ENCODE measurements at places on chromosomes 13 and 19.

GRCh38 chr13:80862456-80862855 lies 521.5 kb upstream of the SPRY2 start:
- DNase-seq = no peak

DNA sequence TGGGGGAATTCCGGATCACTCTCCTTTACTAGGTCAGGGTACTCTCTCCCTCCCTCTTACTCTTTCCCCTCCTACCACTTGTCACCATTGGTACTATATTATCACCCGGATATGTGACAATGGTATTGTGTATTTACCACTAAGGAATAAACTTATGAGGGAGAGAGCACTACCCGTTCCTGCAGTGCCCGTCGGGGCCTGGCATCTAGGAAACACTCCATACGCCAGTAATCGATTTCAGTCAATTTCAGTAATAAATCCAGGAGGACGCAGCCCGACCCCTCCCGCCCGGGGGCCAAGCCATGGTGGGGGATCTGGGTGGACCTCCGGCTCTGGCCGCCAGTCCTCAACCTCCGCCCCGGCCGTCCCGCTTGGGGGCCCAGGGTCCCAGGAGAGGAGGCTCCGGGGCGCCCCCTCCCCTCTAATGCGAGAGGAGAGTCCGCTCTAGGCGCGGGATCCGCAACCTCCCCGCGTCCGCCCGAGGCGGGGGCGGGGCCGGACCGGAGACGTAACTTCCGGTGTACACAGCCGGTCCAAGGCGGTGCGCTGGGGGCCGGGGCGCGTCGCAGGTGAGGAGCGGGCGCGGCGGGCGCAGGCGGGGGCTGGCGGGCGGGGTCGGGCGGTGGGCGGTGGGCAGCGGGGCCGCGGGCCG lies at the start of gene GARRE1:
Gene GARRE1 (plus strand): TSS at position 509 of the 652 bp plus-strand sequence. CDS start 45,920 bp downstream, outside the sequence.
- peak; percentile 77 for DNase-seq

DNA sequence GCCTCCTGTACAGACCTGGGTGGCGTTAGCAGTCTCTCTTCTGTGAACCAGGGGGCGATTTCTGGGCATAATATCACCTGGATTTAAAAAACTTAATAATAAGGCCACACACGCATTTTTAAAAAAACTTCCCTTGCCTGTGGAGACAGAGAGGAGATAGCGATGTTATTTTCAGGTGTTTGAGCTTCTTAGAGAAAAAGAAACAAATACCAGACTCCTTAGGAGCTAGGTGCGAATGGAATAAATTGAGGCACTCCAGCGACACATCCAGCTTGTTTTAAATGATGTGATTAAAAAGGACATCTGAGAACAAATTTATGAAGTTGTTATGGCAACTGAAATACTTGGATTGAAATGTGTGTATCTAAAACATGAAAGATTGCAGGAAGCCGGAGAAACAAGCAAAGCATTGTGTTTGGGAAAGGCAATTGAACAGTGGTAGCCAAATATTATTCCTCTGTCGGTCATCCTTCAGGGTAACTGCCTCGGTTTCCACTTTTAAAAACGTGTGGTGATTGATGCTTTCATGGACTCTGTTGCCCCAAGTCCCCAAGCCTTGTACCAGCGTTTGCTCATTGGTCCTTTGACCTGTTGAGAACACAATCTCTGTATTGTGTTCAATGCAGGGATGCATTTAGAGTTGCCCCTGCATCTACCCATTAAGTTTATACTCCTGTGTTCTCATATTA lies 158.7 kb downstream of the TM9SF2 start:
- no peak for DNase-seq

- DNase-seq = no peak
Measured at GRCh38 chr13:109369353-109370052, 416.9 kb downstream of the IRS2 start.

GRCh38 chr19:40893112-40893511 lies 11.1 kb upstream of the CYP2A7 start:
- no peak for DNase-seq

- no peak for DNase-seq
Measured at GRCh38 chr13:38582133-38582532, 104.7 kb upstream of the FREM2 start.

- no peak for DNase-seq
Measured at GRCh38 chr13:78659450-78659730, 435 bp upstream of the OBI1 start.

GRCh38 chr13:94704377-94705080 lies 7.8 kb downstream of the SOX21 start:
- no peak for DNase-seq

GRCh38 chr19:7067716-7068115 lies 1.8 kb upstream of the ZNF557 start:
- no peak for DNase-seq

DNA sequence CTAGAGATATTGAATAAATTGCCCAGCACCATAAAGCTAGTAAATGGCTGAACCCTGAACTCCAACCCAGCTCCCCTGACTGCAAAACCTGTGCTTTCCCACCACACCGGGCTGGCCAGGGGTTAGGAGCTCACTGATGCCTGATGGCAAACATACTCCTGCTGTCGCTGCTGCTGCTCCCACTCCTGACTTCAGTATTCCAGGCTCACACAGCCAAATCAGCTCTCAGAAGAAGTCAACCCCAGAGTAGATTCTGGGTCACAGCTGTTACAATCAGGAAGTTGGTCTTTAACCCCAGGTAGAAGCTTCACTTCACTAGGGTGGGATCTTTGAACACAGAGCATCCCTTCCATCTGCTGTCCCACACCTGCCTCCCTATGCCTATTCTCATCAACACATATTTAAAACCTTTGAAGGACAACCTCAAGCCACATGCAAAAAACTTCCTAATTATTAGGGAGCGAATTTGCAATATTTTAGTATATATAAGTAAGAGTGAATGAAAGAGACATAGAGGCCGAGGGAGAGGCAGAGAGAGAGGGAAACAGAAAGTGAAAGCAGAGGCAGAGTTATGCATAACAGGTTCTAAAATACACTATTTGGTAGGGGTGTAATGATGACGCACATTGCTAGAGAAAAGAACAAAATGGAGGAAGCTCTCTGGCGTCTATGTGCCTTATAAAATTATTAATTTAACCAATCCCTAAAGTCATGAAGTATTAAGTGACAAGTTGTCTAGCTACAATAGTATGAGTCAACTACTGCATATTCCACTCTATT lies 99.4 kb upstream of the SERP2 start:
- peak; percentile 82 for DNase-seq

GRCh38 chr13:69683921-69684686 lies 423.5 kb upstream of the ATXN8OS start:
- no peak for DNase-seq

DNA sequence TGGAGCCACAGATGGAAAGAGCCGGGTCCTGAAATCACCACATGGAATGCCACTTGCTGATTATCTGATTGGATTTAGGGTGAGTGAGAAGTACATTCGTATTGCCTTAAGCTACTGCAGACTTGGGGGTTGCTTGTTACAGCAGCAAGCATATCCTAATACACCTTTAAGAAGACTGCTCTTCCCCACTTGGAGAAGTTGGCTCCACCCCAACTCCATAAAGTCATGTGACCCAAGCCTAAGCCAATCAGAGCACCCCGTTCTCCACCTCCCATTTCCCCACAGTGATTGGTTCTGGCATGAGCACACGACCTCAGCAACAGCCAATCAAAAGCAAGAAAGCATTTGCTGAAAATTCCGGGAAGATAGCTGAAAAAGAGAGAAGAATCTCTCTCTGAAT lies 23.1 kb downstream of the CACNA1A start:
- DNase-seq = no peak

DNA sequence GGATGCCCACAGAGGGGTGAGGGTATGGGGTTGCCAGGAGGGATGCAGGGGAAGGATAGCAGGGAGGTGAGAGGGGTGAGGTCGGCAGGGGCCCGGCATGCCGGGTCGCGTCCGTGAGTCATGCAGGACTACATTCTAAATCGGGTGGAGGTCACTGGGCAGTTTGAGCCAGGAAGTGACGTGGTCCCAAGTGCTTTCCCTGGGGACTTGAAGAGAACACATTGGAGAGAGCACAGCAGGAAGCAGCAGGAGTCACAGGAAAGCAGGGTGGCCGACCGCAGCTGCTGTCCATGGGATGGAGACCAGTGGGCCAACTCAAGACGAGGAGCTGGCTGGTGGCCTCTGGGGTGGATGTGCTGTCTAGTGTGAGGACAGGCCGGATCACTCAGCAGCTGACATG lies 92.0 kb upstream of the WASF3 start:
- no peak for DNase-seq

- DNase-seq = no peak
Measured at GRCh38 chr13:50670272-50670671, 173.2 kb downstream of the DLEU7 start.

DNA sequence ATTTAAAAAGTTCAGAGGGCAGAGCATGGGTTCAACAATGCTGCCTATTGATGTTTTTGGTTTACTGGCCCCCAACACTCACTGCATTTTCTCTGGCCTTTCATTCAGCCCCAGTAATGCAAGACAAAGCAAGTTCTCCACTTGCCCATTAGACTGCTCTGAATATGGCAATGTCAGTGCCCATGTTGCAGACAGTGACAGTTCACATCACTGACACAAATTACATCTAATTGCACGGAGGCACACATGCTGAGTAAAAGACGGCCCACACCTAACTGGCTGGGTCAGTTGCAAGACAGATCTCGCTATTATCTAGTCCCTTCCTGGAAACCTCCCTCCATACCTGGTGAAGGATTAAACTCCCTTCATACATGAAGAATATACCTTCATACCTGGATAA lies 54.0 kb downstream of the ENOX1 start:
- no peak for DNase-seq

- DNase-seq = no peak
Measured at GRCh38 chr19:49408816-49409440, 14.3 kb downstream of the PTH2 start.

- peak; percentile 82 for DNase-seq
Measured at GRCh38 chr13:48975856-48976575, at the start of gene FNDC3A. TSS of gene FNDC3A (plus strand) at chr13:48975912. CDS start at chr13:49006191, 30,279 bp downstream.

DNA sequence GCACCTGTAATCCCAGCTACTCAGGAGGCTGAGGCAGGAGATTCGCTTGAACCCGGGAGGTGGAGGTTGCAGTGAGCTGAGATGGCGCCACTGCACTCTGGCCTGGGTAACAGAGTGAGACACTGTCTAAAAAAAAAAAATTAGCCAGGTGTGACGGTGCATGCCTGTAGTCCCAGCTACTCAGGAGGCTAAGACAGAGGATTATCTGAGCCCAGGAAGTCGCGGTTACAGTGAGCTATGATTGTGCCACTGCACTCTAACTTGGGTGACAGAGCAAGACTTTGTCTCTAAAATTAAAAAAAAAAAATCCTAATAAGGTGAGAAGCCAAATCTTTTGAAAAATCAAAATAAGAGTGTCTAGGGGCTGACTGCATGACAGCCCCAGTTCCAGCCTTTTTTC lies 9.7 kb upstream of the CEBPA start:
- no peak for DNase-seq

- peak; percentile 46 for DNase-seq
Measured at GRCh38 chr13:111183087-111183645, 68.1 kb downstream of the ARHGEF7 start.

DNA sequence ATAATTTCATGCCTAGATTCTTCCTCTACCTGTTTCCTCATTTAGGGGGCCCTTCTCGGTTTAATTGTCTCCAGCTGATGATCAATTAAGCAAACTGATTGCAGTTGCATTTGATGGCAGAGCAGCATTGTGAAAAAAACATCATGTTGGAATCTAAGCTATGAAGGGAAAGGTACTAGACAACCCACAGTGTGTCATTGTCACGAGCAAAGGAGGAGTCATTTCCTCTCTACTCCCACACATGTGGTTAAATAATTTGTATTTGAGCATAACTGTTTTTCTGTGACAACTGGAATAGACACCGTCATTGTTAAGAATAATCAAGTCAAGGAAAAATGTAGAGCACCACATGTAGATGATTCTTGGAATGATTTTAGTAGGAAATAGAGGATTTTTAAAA lies 240.3 kb downstream of the DCT start:
- peak; percentile 24 for DNase-seq

GRCh38 chr19:47626238-47626637 lies 17.3 kb downstream of the BICRA start:
- DNase-seq = no peak

DNA sequence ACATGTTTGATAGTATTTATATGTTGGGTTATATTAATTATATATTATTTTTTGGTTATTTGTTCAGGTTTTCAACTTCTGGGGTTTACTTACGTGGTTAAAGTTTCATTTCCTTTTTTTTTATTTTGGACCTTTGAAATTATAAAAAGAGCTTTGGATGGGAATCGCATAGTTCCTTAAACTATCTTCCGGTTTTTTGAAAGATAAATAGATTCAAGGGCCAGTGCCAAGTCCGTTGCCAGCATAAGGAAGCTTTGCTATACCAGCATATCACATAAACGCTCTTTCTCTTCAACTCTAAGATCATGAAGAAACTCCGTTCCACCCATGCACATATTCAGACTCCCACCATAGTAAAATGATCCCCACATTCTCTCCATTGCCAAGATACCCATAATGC lies 7.4 kb upstream of the OXGR1 start:
- DNase-seq = no peak

GRCh38 chr13:65697843-65698242 lies 1532.3 kb downstream of the PCDH9 start:
- DNase-seq = no peak

- peak; percentile 80 for DNase-seq
Measured at GRCh38 chr13:73722120-73722519, 412.1 kb downstream of the KLF12 start.

GRCh38 chr19:14906711-14907110 lies 20.8 kb upstream of the OR7A17 start:
- DNase-seq = no peak

GRCh38 chr13:27933580-27934328 lies 14.0 kb downstream of the PDX1 start:
- no peak for DNase-seq

DNA sequence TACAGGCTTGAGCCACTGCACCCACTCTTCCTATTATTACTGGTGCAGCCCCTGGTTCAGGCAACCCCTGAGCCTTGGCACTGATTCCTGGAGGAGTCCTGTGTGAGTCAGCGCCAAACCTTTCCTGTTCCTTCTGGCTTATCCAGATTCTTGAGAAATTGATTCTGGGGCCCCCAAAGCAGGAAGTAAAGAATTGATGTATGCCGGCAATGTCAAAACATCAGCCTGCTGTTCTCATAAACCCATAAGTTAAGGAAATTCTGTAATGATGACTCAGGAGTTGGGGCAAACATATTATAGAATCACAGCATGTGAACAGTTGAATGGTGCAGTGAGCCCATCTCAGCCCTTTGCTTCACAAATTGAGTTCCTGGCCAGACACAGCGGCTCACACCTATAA lies 1.4 kb upstream of the OR7G3 start:
- no peak for DNase-seq

- no peak for DNase-seq
Measured at GRCh38 chr13:24834902-24835510, 71.0 kb downstream of the RNF17 start.
